ENCODE measurements at places on chromosomes 13 and 19.

- H3K27ac ChIP-seq, result no peak overlapping the region
- H3K4me3 ChIP-seq, result no peak overlapping the region
- no peaks in the 10 kb centered on the region for H3K27me3 ChIP-seq
- H3K36me3 ChIP-seq, result no peaks in the 10 kb centered on the region
- H3K4me1 ChIP-seq, result no peaks in the 10 kb centered on the region
These were observed 113.4 kb upstream of the SLITRK5 start for GRCh38 chr13:87557788-87558187.

DNA sequence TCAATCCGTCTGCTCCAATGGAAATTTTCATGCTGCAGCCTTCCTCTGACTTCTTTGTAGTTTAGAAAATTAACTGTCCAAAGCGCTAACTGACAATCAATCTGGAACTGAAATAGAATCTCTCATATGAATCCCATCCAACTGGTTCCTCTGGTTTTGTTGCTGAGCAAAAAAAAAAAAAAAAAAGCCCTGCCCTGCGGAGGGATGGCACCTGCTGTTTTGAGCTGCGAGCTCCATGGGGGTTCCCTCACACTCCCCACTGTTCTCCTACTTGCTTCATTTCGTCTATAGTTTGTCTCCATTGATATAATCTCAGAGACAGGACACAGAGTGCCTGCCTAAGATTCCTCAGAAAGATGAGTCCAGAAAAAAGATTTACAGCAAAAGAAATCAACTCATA, 33.4 kb downstream of the FAAP24 start:
- H3K27me3 ChIP-seq, result no peaks in the 10 kb centered on the region
- H3K27ac ChIP-seq, result no peak overlapping the region
- no peak overlapping the region for H3K4me3 ChIP-seq

GRCh38 chr19:18068395-18068794, 18.3 kb downstream of the IL12RB1 start:
- DNase-seq, result no peak
- H3K4me3 ChIP-seq, result no peak overlapping the region
- no peak overlapping the region for H3K27ac ChIP-seq
- H3K4me1 ChIP-seq, result peaks cover 5% of the 10 kb centered on the region
- no peaks in the 10 kb centered on the region for H3K27me3 ChIP-seq

DNA sequence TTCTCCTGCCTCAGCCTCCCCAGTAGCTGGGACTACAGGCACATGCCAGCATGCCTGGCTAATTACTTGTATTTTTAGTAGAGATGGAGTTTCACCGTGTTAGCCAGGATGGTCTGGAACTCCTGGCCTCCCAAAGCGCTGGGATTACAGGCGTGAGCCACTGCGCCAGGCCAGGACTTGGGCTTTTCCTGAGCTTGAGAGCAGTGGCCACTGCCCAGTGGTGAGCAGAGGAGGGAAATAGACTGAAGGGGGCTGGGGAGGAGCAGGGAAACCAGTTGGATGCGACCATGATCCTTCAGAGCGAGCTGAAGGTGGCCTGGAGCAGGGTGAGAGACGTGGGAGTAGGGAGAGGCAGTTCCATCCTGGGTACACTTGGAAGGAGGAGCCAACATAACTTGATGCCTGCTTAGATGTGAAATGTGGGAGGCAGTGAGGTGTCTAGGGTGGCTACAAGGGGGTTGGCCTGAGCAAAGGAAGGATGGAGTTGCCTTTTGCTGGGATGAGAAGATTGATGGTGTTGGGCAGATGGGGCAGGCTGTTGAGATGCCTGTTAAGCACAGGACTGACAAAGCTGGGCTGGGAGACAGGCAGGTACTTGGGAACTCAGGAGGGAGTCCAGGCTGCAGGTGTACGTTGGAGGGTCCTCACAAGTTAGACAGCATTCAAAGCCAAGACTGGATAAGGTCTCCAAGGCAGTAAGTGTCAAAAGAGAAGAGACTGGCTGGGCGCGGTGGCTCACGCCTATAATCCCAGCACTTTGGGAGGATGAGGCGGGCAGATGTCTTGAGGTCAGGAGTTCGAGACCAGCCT, 31.8 kb downstream of the KCTD15 start:
- DNase-seq, result no peak
- H3K27ac ChIP-seq, result no peak overlapping the region
- H3K36me3 ChIP-seq, result no peaks in the 10 kb centered on the region
- peaks cover 3% of the 10 kb centered on the region for H3K27me3 ChIP-seq

DNA sequence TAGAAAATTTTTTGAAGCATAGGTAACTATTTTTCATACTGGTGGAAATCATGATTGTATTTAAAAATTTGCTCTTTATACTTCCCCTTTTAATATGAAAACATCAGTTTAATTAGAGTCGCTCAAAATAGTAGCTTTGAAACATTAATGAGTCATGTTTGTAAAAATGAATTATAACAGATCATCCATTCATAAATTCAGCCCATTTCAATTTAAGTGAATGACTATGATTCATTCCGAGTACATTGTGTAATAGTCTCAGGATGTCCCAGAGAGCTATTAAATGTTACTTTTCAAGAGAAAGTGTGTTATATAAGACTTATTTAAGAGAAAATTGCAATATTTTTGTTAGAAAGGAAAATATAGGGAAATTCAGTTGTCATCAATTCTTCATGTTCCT, 111.0 kb downstream of the FNDC3A start:
- H3K27me3 ChIP-seq, result no peaks in the 10 kb centered on the region
- H3K4me1 ChIP-seq, result no peaks in the 10 kb centered on the region
- H3K27ac ChIP-seq, result no peak overlapping the region
- peaks cover 3% of the 10 kb centered on the region for H3K36me3 ChIP-seq

GRCh38 chr19:42487032-42487797, 41.1 kb downstream of the CEACAM1 start:
- no peaks in the 10 kb centered on the region for H3K27me3 ChIP-seq
- peaks cover 35% of the 10 kb centered on the region for H3K4me1 ChIP-seq
- H3K27ac ChIP-seq, result peak overlapping the region; percentile 74
- peaks cover 6% of the 10 kb centered on the region for H3K36me3 ChIP-seq
- H3K4me3 ChIP-seq, result peak overlapping the region; percentile 20
- DNase-seq, result peak; percentile 71

- H3K4me3 ChIP-seq, result no peak overlapping the region
- no peaks in the 10 kb centered on the region for H3K4me1 ChIP-seq
- H3K27me3 ChIP-seq, result no peaks in the 10 kb centered on the region
- H3K36me3 ChIP-seq, result peaks cover 38% of the 10 kb centered on the region
These were observed 18.3 kb downstream of the NUP58 start for GRCh38 chr13:25319771-25320170.

- DNase-seq, result no peak
- H3K27me3 ChIP-seq, result no peaks in the 10 kb centered on the region
- no peak overlapping the region for H3K4me3 ChIP-seq
- H3K4me1 ChIP-seq, result no peaks in the 10 kb centered on the region
- H3K27ac ChIP-seq, result no peak overlapping the region
These were observed 52.8 kb downstream of the COL4A2 start for GRCh38 chr13:110359840-110360301.

- no peaks in the 10 kb centered on the region for H3K36me3 ChIP-seq
- H3K27me3 ChIP-seq, result peaks cover 15% of the 10 kb centered on the region
- H3K4me3 ChIP-seq, result no peak overlapping the region
- no peak overlapping the region for H3K27ac ChIP-seq
These were observed 65.5 kb downstream of the ING1 start for GRCh38 chr13:110779022-110779421.

DNA sequence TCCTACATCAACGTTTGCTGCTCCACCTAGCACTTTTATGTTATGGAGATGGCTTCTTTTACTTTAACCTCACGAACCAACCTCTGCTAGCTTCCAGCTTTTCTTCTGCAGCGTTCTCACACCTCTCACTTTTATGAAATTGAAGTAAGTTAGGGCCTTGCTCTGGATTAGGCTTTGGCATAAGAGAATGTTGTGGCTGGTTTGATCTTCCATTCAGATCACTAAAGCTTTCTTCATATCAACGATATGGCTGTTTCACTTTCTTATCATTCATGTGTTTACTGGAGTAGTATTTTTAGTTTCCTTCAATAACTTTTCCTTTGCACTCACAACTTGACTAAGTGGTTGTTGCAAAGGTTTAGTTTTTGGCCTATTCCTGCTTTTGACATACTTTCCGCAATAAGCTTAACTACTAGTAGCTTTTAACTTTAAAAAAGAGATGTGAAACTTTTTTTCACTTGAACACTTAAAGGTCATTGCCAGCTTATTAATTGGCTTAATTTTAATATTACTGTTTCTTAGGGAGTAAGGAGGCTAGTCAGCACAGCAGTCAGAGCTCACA, 60.0 kb upstream of the SPRY2 start:
- H3K27me3 ChIP-seq, result no peaks in the 10 kb centered on the region
- no peak overlapping the region for H3K27ac ChIP-seq
- no peaks in the 10 kb centered on the region for H3K36me3 ChIP-seq
- peaks cover 24% of the 10 kb centered on the region for H3K4me1 ChIP-seq

DNA sequence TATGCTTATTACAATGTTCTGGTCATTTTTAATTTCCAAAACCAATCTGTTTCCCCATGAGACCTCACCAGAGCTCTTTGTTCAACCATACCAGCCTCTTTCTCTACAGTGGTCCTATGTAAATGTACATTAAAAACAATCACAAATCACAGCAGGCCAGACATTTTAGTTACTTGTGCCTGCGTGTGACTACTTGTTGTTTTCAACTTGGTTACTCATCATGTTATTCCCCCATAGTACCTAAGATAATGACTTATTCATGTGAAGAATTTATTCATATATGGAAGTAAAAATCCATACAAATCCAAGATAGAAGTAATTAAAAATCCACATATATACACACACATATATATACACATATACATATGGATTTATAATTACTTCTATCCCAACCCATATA, 379.6 kb downstream of the SLITRK6 start:
- no peaks in the 10 kb centered on the region for H3K36me3 ChIP-seq
- H3K27ac ChIP-seq, result no peak overlapping the region
- no peak overlapping the region for H3K4me3 ChIP-seq
- no peaks in the 10 kb centered on the region for H3K27me3 ChIP-seq
- DNase-seq, result no peak

Measured in activated CD8-positive, alpha-beta T cell treated with anti-CD3 and anti-CD28 coated beads, Interleukin-2, amount 10 ng/mL, durations not matched to agents 7 days and 5 days (primary cell).